ENCODE measurements at places on chromosomes 5 and 9. TPM values are rescaled to one million over a fixed set of nuclear protein-coding genes. Genes with fewer than 3 reads are reported as not detected.

DNA sequence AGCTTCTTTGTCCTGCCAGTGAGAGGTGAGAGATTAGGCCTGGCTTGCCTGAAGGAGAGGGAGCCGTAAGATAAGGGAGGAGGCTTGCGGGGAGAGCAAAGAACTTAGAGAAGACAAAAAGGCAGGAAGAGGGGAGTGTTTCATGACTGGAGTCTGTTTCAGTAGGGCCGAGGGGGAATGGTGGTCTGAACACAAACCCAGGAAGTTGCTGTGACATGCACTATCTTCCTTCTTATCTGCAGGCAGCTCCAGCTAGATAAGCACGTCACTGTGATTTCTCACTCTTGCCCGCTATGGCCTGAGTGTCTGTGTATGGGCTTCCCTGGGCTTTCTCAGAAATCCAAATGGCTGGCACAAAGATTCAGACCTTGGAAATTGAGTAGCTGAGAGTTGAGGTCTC is 307.5 kb upstream of the CLINT1 start:
- H3K27me3 ChIP-seq = no peaks in the 10 kb centered on the region
- DNase-seq = no peak
- H3K27ac ChIP-seq = no peak overlapping the region
- H3K36me3 ChIP-seq = no peaks in the 10 kb centered on the region

GRCh38 chr9:106593201-106593600 is 269.8 kb upstream of the ZNF462 start:
- no peak overlapping the region for H3K27ac ChIP-seq
- H3K36me3 ChIP-seq = no peaks in the 10 kb centered on the region
- H3K27me3 ChIP-seq = no peaks in the 10 kb centered on the region
- H3K4me1 ChIP-seq = no peaks in the 10 kb centered on the region
- DNase-seq = no peak
- no peak overlapping the region for H3K4me3 ChIP-seq

Gene TMCO6
- total RNA-seq = 18.9 TPM

Gene SHISAL2B
- total RNA-seq = not detected
